Effector memory CD8-positive, alpha-beta T cell (primary cell): ENCODE measurements at places on chromosomes 1 and 21.

DNA sequence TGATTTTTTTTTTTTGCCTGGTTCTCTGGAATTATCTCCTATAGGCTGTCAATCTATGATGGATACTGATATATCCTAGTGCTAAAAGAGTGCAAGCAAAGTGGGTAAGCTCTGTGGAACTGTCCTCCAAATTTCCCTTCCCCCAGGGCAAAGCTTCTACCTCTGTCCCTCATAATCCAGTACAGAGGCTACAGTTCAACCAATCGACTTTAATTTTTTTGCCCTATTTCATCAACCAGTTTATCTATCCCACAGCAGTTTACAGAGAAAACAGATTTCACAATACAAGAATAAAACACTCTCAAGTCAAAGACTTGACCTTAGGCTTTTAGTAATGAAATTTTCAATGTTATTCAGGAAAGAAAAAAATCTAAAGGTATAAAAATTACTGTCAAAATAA is 13.9 kb downstream of the PUM1 start:
- DNase-seq = no peak

DNA sequence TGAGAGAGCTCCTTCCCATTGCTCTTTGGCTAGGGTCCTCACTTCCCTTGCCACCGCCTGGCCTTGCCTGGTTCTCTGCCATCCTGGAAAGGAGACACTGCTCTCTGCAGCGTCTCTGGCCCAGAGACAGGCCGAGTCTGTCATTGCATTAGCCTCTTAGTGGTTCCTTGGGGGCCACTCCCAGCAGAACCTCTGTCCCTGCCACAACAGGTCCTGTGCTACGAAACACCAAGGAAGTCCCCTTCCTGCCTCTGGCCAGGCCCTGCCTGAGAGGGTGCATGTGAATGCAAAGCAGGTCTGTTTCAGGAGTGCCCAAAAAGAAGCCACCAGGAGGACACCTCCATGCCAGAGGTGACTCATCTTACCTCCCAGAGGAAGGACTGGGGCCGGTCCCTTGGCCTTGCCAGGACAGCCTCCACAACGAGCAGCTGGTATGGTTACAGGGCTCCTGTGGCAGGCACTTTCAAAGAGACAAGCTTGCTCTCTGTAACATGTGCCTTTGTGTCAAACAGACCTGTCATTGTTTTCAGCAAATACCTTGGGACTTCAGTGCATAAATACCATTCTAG is 59.6 kb downstream of the VPS26C start:
- no peak for DNase-seq

- no peak for DNase-seq
Observed at GRCh38 chr1:12271033-12271432, 41.2 kb downstream of the VPS13D start.

GRCh38 chr1:84836145-84836544 is 56.9 kb downstream of the LPAR3 start:
- DNase-seq = no peak

GRCh38 chr1:72623299-72623708 is 341.0 kb upstream of the NEGR1 start:
- DNase-seq = no peak

- DNase-seq = no peak
Observed at GRCh38 chr21:30582870-30583269, 7.3 kb downstream of the KRTAP22-2 start.

DNA sequence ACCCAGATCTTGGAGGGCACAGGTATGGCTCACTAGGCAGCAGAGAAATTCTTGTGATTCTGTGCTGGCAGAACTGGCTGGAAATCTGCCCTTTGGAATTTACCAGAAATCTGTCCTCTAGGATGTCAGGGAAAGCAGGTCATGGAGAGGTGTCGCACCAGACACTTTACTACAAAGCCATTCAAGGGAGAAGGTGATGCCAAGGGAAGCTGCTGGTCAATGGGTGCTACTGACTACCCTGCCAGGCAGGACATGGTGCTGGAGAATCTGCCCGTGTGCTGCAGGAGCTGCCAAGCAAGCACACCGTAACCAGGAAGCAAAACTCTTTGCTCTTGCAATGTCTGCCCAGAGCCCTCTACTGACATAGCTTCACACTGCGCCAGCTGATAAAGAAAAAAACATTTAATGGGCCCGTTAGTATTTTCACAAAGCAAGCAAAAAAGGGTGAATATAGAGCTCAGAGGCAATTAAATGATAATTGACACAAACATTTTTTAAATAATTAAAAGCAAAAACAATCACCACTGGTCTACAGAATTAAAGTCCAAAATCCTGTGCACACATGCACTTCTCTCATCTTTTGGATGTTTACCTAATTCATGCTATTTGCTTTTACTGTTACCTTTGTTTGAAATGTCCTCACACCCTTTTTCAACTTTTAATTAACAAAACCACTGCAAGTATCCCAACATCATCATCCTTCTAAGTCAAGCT is 7.2 kb upstream of the FBXO28 start:
- no peak for DNase-seq

GRCh38 chr1:240008298-240008697 is 83.4 kb upstream of the FMN2 start:
- no peak for DNase-seq

GRCh38 chr1:110490791-110491451 is 28.1 kb downstream of the KCNA10 start:
- DNase-seq = no peak

DNA sequence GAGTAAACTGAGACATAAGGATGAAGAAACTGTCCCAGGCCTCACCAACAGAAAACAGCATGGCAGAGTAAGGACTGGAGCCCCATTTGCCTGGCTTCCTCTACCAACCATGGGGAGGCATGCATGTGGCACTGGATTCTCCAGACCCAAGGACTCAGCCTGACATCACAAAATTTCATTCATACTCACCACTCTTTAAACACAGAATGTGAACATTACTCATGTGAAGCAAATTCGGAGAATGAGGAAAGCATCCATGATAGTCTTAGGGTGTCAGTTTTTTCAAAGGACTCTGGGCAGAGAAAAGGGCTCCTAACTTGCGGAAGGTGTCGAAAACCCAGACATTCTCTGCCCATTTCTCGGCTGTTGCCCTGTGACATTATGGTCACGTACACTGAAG is 83.9 kb downstream of the PCNX2 start:
- DNase-seq = no peak

DNA sequence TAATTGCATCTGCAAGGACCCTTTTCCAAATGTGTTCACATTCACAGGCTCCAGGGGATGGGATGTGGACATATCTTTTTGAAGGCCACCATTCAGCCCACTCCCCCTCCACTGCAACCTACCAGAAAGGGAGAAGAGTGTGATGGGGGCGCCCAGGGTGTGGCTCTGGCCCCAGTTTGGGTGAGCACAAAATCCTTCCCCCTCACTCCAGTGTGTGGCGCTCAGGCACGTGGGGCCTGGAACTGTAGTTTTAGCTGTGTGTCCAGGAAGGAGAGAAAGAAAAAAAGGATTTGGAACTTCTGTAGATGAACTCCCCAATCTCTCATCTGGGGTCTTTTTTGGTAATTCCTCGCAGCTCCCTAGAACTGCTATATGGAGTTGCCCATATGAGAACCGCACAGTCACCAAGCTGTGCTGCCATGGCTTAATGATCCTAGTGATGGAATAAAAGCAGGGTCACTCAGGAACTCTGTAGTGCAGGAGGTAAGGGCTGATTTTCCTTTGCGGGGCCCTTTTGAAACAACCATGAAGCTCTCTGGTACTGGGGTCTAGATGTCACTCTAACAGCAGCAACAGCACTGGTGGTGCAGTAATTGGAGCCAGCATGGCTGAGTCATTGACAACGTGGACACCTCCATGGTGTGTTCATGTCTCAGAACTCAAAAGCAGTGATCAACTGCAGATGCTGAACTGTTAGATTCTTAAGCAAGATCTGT is 17.0 kb downstream of the AGT start:
- DNase-seq = no peak

DNA sequence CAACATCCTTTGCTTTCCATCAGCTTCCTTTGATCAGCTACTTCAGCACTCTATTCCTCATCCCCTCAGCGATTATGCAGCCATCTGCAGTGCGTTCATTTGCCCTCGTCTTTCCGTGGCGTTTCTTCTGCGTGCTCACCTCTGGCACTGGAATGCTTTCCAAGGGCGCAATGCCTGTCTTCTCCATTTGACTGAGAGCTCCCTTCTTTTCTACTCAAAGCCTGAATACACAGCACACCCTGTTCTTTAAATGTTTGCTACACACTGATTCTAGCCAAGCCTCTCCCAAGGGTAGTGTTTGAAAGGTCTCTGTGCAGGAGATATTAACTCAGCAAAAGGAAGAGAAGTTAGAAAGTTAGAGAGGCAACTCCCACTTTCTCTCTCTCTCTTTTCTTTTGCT is 22.6 kb downstream of the C1orf116 start:
- no peak for DNase-seq

GRCh38 chr1:221162352-221162751 is 283.1 kb downstream of the HLX start:
- DNase-seq = no peak

DNA sequence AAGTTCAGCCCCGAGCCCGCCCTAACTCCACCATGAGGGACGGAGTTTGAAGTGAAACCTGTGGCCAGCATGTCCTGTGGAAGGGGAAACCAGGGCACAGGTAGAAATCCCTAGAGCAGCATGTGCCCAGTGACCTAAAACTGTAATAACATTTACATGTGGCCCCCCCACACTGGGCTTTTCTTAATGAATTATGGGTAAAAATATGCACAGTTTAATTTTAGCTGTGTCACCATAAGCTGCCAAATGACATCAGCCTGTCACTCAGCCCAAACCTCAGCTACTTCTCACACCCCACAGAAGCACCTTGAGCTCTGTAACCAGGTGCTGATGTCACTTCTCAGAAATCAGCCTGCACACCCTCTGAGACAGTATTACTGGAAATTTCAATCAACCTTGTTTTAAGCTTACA is 50.0 kb upstream of the SLC19A1 start:
- peak; percentile 47 for DNase-seq

DNA sequence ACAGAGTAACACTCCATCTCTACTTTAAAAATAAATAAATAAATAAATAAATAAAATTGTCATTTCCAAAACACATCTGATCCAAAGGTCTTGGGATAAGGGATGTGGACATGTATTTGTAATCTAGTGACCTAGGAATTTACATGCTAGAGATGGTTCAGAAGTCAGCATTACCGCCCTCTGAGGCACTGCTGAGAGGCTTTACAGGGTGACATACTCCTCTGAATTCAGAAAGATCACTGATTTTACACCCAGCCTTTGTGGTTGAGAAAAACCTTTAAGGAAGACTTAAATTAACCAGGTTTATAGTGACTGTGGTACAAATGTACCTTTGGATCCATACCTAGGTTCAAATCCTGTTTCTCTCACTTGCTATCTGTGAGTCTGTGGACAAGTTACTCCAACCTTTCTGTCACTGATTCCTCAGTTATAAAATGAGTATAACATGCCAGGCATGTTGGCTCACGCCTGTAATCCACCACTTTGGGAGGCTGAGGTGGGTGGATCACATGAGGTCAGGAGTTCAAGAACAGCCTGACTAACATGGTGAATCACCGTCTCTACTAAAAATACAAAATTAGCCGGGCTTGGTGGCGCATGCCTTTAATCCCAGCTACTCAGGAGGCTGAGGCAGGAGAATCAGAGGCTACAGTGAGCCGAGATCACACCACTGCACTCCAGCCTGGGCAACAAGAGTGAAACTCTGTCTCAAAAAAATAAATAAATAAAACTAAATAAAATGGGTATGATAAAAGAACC is 20.1 kb downstream of the OSBPL9 start:
- no peak for DNase-seq

- DNase-seq = no peak
Observed at GRCh38 chr1:163472651-163473248, 151.0 kb downstream of the NUF2 start.

- no peak for DNase-seq
Observed at GRCh38 chr1:17310068-17310640, 2.2 kb downstream of the PADI4 start.

- DNase-seq = no peak
Observed at GRCh38 chr1:89598450-89599331, 34.2 kb upstream of the LRRC8C start.

DNA sequence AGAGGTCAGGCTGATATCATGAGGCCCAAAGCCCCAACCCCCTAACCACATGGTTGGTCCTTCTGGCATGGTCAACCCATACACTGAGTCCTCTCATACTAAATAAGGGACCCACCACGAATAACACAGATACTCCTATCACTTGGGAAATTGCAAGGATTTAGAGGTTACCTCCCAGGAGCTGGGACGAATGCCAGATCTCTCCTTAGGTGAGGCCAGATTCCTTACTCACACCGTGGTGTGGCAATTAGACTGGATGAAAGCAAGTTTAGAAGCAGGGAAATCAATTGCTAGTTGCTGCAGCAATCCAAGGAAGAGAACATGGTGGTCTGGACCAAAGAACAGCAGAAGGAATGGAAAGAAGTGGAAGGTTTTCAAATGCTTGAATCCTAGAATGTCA is 60.1 kb downstream of the IER5 start:
- no peak for DNase-seq

DNA sequence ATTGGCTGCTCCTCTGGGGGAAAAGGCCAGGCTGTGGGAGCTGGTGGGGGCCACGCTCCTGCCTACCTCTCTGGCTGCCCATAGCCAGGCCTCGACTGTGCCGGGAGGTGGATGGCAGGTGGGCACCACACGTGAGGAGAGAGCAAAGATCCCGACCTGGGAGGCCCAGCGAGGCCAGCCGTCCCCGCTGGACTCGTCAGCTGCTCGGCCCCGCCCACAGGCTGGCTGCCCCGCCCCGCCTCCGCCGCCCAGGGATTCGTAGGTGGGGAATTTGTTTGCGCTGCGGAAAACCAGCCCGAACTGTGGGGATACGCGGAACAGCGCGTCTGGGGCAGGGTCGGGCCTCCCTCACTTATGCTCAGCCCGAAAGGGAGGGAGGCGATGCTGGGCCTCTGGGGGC is 31.7 kb downstream of the TP73 start:
- DNase-seq = no peak

DNA sequence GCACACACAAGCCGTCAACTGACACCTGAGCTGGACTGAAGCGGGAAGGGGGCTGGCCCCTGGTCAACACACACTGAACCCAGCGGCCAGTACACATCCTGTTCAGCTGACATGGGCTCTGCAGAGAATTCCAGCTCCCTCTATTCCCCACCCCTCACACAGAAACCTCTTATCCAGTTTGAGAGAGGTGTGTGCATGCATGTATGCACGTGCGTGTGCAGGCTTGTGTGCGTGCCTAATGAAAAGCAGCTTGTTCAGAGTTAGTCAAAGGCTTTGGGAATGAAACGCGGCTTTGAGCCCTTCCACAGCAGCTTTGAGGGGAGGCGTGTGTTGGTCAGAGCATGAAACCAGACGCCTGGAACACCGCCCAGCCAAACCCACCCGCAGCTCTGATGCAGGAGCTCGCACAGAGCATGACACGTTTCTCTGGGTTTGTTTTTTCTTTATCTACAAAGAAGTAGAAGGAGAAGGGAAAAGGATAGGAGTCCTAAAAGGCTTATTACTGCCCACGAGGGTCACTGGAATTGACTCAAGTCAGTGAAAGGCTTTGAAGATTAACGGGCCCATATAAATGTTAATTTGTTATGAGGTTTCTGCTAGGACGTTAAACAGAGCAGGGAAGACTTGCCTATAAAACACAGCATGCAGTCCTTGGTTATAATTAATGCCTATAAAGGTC is 184.2 kb downstream of the ETS2 start:
- no peak for DNase-seq

- DNase-seq = no peak
Observed at GRCh38 chr1:22830041-22830566, 119.5 kb downstream of the EPHB2 start.

GRCh38 chr21:25171438-25171837 is 435.8 kb downstream of the MRPL39 start:
- DNase-seq = no peak
